ENCODE measurements at places on chromosomes 1 and 21.

DNA sequence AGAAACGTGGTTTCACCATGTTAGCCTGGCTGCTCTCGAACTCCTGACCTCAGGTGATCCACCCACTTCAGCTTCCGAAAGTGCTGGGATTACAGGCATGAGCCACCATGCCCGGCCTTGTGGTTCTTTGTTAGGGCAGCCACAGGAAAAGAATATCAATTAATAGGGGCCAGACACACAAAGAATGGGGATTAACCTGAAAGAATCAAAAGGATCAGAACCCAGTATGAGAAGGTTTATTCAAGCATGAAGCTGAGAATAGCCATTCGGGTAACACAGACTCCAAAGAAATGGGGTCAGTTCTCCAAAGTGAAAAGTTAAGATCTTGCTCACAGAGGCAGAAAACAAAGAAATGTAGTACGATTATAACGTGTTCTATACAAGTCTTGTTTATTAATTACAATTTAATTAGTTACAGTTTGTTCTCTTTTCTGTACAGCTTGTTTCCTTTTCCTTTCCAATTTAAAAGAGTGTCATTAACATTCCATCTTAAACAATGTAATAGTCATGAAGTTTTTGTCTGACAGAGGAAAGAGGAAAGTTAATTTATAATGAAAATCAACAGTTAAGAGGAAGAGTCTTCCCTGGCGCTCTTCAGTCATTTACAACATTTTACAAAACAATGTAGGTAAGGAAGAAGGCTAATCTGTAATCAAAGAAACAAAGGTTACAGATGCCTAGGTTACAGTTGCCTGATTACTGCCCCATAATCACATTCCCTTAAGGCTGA is 51.3 kb upstream of the SLC45A1 start:
- DNase-seq = no peak

GRCh38 chr1:941015-941587 is 17.4 kb downstream of the SAMD11 start:
- DNase-seq = no peak

- DNase-seq = no peak
Observed at GRCh38 chr1:228798548-228798947, 63.3 kb downstream of the RHOU start.

- no peak for DNase-seq
Observed at GRCh38 chr1:117810553-117810952, 118.9 kb downstream of the GDAP2 start.

DNA sequence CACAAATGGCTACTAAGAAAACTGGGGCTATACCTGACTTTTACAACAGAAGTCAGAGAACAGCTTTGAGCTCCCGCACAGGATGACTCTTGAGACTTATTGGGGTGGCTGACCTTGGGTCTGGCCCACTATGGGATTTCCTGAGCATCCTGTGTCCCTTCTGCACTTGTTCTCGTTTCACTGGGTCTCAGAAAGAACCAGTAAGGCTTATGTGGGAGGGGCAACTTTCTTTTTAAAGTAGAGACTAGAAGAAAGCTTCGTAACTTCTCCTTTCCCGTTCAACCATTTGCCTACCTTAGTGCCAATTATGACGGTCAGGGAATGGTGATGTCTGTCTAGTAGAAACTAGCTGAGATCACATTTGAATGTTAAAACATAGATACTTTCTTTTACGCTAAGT is 59.5 kb upstream of the C1orf105 start:
- no peak for DNase-seq

GRCh38 chr1:145892486-145893087 is 6.9 kb upstream of the ANKRD35 start:
- peak; percentile 59 for DNase-seq

GRCh38 chr1:97920832-97921571 is at the start of gene DPYD:
Gene DPYD, minus strand, starts transcription at chr1:97921034. Its CDS starts 112 bp downstream, at chr1:97920922.
- DNase-seq = peak; percentile 83

GRCh38 chr1:41656068-41656467 is 171.6 kb upstream of the EDN2 start:
- DNase-seq = no peak

DNA sequence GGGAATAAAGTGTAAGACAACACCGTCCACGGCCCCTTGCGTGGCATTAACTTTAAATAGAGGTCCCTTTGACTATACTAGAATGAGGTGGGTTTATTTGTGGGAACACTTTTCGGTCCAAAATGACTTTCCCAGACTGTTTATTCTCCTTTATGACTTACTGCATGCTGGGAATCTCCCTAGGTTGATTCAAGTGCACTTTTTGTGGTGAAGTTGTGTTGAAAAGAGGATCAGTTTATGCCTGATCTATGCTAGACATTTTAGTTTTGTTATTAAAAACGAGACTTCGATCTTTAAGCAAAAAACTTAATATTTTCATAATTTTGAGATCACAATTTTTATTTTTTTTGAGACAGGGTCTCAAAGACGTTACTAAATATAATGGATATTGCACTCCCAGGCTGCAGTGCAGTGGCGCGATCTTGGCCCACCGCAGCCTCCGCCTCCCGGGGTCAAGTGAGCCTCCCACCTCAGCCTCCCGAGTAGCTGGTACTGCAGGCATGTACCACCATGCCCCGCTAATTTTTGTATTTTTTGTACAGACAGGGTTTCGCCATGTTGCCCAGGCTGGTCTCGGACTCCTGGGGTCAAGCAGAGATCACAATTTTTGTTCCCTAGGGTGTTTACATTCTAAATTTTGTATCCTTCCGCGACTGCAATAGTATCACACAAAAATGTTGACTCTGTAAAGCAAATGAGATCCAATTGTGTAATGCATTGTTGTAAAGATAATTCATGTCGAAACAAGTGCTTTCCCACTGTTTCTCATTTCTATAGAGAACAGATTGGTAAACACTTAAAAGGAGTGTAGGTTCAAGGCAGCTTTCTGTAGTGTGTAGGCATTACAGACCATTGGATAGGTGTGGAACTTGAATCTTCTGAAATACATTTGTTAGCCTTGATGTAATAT is 1.6 kb downstream of the CDC42 start:
- no peak for DNase-seq

DNA sequence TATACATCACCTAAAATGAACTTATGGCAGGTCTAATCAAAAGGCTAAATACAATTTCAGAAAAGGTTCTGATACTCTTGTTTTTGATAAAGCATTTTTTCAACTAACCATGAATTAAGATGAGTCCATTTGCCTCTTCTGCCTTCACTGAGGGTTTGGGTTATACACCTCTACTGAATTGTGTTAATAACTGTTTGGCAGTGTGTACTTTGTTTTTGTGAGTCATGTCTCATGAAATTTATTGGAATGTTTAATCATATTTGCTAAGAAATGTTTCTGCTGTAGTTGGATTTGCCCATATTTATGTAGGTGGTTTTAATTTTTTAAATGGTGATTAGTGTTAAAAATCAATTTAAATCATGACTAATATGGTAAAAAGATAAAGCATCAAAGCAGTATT is 190.5 kb downstream of the HS2ST1 start:
- DNase-seq = no peak

GRCh38 chr1:192435704-192436103 is 118.9 kb downstream of the RGS21 start:
- no peak for DNase-seq

GRCh38 chr1:24319312-24319863 is at the start of gene GRHL3:
Gene GRHL3, plus strand, starts transcription at chr1:24319357. Its CDS starts 195 bp downstream, at chr1:24319552.
- no peak for DNase-seq

DNA sequence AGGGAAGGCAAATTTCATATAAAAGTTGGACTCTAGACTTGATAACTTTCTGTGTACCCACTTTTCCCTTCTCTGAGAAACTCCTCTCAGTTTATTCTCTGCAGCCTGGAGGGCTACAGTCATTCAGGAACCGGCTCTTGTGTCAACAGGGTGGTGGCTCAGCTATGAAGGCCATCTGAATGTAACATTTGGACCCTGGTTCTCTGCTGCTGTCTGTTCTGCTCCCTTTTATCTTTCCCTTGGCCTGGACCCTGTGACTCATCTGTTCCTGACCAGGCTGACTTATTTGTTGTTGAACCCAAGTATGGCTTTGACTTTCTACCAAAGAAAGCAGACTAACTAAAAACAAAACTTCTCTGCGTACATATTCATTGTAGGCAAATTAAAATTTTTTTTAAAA is 75.4 kb downstream of the CENPF start:
- DNase-seq = no peak

- DNase-seq = no peak
Observed at GRCh38 chr1:98906809-98907208, 97.9 kb downstream of the PLPPR5 start.

- DNase-seq = no peak
Observed at GRCh38 chr1:156191292-156191964, 2.5 kb upstream of the SLC25A44 start.

- no peak for DNase-seq
Observed at GRCh38 chr1:39474810-39475209, 16.6 kb upstream of the BMP8A start.

GRCh38 chr1:200029035-200029821 is 1.7 kb downstream of the NR5A2 start:
- DNase-seq = no peak

DNA sequence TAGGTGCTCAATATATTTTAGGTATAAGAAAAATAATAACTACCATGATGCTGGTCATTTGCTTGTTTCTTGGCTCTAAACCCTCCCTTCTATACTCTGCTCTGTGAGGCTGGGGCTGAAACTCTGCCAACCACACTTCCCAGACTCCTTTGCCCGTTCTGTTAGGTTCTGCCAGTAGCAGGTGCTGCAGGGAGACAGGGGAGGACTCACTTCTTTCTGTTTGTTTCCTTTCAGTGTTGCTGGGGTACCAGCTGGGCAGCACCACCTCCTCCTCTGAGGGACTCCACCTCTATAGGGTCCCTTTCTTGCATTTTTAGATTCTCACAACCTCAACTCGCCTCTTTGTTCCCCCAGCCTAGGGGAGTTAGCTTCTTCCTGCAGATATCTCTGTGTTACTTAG is 17.0 kb upstream of the SH2D2A start:
- no peak for DNase-seq

- no peak for DNase-seq
Observed at GRCh38 chr21:26888931-26889330, 43.7 kb upstream of the ADAMTS1 start.

DNA sequence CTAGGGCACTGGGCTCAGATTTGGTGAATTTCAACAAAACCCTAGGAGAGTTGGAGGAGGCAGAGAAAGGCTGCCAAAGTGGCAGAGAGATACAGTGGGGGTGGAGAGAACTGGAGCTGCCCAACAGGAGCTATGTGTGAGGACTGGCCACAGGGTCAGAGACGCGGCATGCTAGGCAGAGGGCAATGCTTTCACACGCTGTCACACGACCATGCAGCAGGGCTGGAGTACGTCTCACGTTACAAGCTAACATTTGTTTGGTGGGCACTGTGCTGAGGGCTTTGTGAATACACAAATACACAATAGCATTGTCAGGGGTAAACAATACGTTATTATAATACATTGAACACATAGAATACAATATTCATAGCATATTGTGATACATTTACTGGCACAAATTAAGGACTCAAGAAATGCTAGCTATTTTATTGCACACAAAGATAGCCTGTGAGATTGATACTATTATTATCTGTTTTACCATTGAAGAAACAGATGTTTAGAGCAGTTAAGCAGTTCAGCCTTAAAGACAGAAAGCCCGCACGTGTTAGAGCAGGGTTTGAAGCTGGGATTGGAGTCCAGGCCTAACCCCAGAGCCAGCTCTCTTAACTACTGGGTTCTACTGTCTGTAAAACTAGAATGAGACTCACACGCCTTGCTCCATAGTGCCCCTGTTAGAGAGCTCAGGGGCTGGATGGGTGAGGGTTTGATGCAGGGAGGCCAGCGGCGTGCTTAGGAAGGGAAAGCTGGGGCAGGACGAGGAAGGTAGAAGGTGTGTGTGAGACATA is 4.5 kb downstream of the RAB7B start:
- DNase-seq = no peak

- no peak for DNase-seq
Observed at GRCh38 chr1:200646515-200646914, 23.2 kb downstream of the DDX59 start.

DNA sequence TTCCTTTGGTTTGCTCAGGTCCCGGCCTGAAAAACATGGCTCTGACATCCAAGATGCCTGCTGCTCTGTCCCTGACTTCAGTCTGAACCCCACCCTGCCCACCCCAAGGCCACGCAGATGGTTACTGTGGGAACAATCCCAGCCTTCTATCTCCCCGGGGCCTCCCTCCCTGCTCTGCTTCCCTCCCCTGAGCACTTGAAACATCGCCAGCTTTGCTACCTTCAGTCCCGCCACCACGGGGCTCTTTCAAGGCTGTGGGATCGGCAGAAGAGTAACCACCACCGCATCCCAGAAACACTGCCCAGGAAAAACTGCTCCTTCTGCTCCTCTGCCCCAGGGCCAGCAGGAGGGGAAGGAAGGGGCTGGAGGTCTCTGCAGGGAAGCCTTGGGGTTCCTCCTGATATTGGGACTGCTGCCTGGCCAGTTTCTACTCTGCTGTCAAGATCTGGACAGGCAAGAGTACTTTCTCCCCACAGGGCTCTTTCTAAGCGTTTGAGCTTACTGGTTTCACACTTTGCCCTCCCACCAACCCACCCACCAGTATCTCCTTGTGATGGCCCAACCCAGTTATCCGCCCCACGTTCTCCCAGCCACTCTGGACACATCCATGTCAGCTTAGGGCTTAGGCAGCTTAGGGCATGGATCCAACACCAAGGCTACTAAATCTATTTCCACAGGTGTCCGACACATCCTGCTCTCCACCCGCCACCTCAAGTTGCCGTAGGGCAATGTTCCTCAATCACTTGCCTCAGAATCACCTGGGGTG is 8.4 kb downstream of the ETNK2 start:
- DNase-seq = peak; percentile 78

- no peak for DNase-seq
Observed at GRCh38 chr1:183736343-183736742, 68.6 kb upstream of the RGL1 start.

DNA sequence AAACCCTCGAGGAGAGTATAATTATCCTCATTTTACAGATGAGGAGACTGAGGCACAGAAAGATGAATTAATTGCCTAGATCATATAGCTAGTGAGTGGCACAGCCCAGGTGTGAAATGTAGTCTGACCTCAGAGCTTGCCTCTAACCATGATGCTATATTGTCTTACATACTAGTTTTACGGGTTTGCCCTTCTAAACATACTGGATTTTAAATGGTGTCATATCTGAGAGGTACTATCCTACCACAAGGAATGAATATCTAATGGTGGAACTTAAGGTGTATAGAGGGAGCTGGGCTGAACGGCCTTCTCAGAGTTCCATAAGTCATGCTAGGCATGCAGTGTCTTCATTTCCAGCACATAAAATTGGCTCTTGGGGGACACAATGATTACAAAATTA is 77.9 kb upstream of the EDEM3 start:
- no peak for DNase-seq

DNA sequence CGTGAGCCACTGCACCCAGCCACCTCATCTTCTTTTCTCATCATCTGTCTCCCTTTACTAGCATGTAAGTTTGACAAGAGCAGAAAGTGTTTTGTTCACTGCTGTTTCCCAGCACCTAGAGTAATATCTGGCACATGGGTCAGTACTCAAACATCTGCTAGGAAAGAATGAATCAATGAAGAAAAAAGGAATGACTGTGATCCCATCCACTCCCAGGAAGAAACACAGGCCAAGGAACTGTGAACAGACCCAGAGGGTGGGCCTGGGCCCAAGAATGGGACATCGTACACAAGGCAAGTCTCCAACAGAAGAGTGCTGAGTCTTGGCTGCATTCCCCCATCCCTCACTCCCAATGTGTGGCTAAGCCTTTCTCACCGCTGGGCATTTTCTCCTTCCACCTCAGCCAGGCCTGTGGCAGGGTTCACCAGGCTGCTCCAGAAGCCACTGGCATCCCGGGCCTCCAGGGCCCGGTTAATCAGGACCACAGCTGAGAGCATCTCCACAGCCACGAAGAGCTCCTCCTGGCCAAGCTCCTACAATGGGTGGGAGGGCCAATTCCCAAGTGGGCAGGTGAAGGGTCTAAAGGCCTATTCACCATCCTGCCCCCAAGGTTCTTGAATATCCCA is 18.4 kb downstream of the IQGAP3 start:
- DNase-seq = peak; percentile 13

- DNase-seq = no peak
Observed at GRCh38 chr21:15626031-15626430, 103.8 kb upstream of the USP25 start.
